ENCODE measurements at places on chromosomes 1 and 21.

DNA sequence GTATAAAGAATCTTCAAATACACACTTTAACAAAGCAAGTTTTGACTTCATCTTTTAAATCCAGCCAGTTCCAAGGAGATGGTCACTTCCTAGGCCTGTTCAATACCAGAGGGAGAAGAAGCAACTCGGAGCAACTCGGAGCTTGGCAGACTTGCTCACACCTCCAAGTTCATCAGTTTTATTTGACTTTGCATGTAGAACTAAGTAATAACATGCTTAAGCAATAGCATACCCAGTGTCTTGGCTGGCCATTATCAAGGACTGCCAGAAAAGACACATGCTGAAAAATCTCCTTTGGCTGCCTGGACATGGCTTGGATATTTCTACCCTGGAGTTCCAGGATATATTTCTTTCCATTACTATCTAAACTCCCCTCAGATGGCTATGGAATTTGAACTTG is 52.6 kb downstream of the GNG12 start:
- DNase-seq = no peak

DNA sequence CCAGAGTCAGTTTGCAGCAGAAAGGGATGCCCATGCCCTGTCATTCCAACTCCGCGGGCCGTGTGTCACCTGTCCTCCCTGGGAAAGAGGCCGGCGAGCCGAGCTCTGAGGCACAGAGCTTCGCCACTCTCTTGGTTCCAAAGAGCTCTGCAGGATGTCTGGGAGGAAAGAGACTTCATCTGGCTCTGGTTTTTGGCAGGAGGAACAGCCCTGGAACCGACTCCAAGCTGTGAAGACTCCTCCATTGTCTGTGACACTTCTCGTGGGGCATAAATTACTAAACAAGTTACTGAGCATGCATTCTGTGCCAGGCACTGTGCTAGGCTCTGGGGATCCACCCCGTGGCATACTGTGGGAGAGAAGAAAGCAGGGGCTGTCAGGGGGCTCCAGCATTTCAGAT is 3.9 kb upstream of the FAM151A start:
- DNase-seq = no peak

GRCh38 chr1:211829343-211830054 is 1.1 kb downstream of the LPGAT1 start:
- DNase-seq = no peak

- DNase-seq = no peak
These were observed 19.4 kb downstream of the TMEM81 start for GRCh38 chr1:205064741-205065316.

- no peak for DNase-seq
These were observed 363.6 kb downstream of the PBX1 start for GRCh38 chr1:164922585-164922984.

DNA sequence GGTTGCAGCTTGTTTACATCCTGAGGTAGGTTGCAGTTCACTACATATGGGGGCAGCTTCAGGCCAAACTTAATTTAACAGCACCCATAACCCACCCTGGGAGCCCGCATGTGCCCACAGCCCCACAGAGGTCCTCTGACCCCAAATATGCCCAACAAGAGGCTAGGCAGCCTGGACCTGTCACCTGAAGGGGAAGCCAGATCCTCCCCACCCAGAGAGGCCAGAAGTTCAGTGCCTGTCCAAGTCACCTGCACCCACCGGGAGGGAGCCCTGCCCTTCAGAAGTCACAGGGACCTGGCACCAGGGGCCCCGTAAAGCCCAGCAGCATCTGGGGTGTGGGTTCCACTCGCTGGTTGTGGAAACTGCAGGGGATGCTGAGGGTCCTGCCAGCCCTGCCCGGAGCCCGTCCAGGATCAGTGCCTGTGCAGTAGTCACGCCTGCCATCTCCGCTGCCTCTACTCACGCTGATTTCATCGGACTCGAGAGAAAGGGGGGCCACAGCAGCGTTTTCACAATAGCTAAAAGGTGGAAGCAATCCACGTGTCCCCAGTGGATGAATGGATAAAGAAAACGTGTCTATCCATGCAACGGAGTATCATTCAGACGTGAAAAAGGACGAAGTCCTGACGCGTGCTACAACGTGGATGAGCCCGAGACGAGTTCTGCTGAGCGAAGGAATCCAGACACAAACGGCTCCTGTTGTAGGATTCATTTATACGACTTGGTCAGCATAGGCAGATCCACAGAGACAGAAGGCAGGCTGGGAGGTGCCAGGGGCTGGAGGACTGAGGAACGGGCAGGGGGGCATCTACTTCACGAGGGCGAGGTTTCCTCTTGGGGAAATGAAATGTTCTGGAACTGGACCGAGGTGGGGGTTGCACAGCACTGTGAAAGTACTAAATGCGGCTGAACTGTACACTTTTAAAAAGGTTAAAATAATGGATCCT is 33.9 kb upstream of the COL6A2 start:
- peak; percentile 11 for DNase-seq

DNA sequence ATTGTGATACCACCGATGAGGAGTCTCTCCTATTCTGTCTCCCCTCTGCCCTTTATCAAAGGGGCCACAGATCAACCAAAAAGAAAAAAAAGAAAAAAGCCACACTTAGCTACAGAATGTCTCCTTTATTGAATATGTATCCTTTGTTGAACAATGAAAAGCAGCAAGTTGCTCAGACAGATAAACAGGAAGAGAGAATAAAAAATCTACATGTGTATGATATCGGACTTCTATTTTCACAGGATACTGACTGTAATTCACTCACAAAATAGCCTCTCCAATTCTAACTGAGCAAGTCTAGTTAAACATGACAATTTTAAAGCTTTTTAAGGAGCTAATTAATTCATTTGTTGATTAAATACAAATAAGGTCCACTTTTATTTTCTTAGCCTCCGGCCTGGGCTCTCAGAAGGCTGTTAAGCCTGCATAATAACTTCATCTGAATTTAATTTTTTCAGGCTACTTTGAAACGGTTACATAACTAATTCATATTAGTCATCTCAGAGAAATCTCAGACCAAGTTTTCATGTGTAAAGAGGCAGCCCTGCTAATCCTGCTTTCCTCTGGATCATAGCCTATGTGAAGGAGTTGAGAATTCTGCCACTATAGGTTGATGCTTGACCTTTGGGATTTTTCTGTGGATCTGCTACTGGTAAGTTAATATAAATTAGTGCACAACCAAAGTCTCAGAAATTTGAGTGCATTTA is 304.1 kb upstream of the NR5A2 start:
- no peak for DNase-seq

DNA sequence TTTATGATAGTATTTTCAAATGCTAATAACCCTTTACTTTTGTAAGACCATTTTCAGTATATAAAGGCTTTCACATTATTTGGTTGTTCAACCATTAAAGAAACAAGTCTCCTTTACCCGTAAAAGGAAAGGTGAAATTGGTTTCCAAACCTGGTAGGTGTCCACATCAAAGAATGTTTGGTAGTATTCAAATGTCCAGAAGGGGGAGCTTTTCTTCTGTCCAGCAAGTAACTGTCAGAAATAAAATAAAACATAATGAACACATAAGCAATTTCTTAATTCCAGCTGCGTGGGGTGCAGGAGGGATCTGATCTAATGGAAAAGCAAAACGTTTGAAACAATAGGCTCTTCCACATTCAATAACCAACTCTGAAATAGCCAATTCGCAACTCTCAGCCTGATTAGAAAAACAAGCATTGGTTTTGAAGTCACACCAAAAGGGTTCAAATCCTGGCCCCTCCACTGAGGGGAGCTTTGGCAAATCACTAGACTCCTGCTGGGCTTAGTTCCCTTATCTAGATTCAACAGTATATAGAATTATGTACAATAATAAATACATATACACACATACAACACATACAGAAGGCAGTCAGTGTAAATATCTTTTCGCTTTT is 11.0 kb downstream of the YIPF1 start:
- DNase-seq = no peak

- no peak for DNase-seq
These were observed 5.1 kb downstream of the CR1L start for GRCh38 chr1:207649865-207650580.

- no peak for DNase-seq
These were observed 9.0 kb downstream of the ADORA1 start for GRCh38 chr1:203136409-203137042.

GRCh38 chr1:56447823-56448222 is 131.5 kb downstream of the PLPP3 start:
- DNase-seq = no peak

DNA sequence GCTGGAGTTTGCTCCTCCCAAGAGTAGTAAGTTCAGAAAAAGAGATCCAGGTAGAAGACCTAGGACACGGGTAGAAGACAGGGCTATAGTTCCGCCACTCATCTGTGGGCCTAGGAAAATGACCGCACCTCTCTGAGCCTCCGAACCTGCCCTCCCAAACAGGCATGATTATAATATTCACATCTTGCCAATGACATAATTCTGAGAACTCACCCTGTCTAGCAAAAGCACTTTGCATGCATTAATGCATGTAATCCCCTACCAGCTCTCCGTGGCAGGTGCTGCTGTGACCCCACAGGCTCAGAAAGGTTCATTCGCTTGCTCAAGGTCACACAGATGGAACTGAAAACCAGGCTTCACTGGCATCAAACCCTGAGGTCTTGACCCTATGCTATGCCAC is 88.0 kb downstream of the SPSB1 start:
- no peak for DNase-seq

GRCh38 chr1:30908316-30908695 is 252 bp downstream of the SDC3 start:
- no peak for DNase-seq

- no peak for DNase-seq
These were observed 58.7 kb downstream of the XCL2 start for GRCh38 chr1:168485048-168485447.

GRCh38 chr1:21115098-21115760 is 61.5 kb downstream of the EIF4G3 start:
- DNase-seq = no peak

DNA sequence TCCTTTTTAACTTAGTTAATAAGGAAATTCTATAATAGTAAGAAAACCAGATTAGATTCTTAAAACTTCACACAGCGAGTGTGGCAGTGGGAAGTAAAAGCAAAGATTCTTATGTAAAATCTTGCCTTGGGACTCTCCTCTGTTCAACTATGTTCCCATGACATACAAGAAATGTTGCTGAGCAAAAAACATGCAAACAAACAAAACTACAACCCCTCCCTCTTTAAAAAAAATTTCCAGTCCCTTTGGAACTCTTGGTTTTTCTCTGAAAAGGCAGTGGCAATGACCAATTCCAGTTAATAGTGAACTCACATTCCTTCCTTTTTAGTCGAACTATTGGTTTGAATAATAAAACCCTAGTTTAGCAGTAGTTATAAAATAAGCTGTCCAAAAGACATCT is 453.1 kb upstream of the ZRANB2 start:
- no peak for DNase-seq

DNA sequence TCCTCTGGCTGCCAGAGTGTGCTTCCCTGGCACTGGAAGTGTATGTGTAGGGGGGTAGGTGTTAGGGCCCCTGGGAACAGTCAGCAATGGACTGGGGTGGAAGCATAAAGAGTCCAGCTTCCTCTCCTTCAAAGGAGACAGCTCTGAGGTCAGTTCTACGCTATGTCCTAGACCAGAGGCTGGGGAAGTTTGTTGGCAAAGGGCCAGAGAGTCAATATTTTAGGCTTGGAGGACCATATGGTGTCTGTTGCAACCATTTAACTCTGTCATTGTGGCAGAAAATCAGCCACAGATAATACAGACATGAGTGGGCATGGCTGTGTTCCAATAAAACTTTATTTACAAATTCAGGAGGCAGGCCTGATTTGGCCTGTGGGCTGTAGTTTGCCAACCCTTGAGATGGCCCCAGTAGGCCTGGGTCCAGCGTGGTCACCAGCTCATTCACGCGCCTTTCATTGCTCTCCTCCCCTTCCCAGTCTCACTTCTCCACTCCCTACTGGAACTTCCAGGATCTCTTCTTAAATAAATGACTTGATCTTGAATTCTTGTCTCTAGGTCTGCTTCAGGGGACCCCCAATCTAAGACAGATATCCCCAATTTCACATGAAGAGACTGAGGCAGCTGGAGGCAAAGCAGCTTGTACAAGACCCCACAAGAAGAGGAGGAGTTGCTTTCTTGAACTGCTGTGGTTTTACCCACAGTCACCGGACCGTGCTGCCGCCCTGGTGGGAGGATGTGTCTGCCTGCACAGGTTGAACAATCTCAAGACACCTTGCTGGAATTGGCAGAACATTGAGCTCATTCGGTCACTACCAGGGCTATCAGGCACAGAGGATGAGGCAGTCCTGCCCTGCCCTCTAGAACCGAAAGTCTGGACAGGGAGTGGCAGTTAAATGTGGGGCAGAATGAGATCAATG is 162.4 kb upstream of the POU3F1 start:
- no peak for DNase-seq

GRCh38 chr1:62271948-62272728 is 47.1 kb downstream of the KANK4 start:
- peak; percentile 61 for DNase-seq

DNA sequence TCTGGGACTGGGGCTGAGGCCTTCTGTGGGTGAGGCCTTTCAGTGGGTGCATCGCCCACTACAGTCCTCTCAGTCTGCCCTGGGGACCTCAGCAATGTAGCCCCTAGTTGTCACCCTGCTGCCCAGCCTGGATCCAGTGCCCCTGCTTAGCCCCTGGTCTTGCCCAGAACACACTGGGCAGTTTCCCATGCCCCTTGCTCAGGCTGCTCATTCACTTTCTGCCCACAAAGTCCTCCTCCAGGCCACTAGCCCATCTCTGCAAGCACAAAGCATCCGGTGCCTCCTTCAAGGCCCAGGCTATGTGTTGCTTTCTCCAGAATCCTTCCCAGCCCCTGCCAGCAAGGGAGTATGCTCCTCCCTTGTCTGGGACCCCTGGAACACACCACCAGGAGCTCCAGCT is 5.4 kb upstream of the ADORA1 start:
- DNase-seq = no peak

- DNase-seq = no peak
These were observed 104.9 kb downstream of the NTMT2 start for GRCh38 chr1:170250531-170251276.

- DNase-seq = no peak
These were observed 4.1 kb upstream of the TMCO1 start for GRCh38 chr1:165772739-165773138.

GRCh38 chr21:23585419-23585818 is 2021.9 kb downstream of the MRPL39 start:
- no peak for DNase-seq

GRCh38 chr1:23646541-23646940 is 45.1 kb upstream of the RPL11 start:
- no peak for DNase-seq

- no peak for DNase-seq
These were observed 382.9 kb downstream of the NTNG1 start for GRCh38 chr1:107523736-107524135.

DNA sequence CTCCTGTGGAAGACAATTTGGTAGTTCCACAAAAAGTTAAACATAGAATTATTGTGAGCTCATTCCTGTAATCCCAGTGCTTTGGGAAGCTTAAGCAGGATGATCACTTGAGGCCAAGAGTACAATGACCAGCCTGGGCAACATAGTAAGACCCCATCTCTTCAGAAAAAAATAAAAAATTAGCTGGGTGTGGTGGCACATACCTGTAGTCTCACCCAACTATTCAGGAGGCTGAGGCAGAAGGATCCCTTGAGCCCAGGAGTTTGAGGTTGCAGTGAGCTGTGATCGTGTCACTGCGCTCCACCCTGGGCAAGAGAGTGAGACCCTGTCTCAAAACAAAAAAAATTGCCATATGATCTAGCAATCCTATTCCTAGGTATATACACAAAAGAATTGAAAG is 4.1 kb upstream of the CHML start:
- no peak for DNase-seq
